ENCODE measurements at places on chromosomes 2 and 18.
A peak's percentile ranks its signal among the peaks of the same experiment; 100 is the strongest.

DNA sequence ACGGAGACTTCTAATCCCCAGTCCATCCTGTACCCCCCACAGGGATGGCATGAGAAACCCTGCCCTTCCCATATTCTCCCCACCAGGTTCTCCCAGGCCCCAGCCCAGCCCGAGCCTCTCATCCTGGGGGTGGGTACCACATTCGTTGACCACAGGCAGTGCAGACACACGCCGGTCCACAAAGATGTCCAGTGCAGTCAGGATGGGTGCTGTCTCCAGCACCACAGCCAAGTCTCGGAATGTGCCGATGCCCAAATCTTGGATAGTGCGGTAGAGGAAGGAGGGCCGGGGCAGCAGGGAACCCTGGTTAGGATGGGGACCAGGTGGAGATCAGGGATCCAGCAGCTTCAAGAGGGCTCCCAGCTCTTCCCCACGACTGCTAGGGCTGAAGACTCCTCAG, 4.8 kb downstream of the PRKAG3 start:
- DNase-seq, result no peak

- no peak for DNase-seq
Measured at GRCh38 chr2:110167326-110168000, 37.4 kb downstream of the NPHP1 start.

DNA sequence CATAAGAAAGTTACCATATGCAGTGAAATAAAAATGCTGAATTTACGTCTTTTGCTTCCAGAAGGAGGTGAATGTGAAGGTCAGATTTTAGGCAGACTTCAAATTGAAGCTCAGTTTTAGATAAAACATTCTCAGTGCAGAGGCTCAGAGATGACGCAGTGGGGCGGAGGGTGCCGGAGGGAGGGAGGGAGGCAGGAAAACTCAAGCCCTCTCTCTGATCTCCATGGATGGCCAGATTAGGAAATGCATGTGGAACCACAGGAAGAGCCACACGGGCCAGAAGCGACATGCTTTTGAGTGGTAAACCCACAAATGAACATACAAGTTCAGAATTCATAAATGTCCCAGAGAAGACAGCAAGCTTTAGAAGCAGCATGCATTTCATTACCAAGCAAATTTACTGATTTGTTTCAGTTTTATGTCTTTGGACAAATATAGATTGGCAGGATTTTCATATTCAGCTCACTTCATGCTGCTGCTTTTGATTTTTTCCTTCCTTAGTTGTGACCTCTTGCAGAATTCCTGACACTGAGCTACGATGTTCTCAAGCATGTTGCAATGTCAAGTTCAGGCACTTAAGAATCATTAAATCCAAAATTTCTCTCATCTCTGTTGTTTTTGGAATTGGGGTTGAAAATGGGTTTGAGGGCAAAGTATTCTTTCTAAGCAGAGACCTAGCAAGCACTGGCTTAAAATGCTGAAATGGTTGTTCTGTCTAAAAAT, 29.7 kb upstream of the APCDD1 start:
- DNase-seq, result no peak

- no peak for DNase-seq
Measured at GRCh38 chr2:102166189-102166845, 20.5 kb upstream of the IL1RL2 start.

GRCh38 chr18:56910967-56911366, 235.9 kb upstream of the BOD1L2 start:
- no peak for DNase-seq

- no peak for DNase-seq
Measured at GRCh38 chr18:37309059-37309458, 256.5 kb downstream of the CELF4 start.

GRCh38 chr2:64062840-64063239, 43.6 kb upstream of the VPS54 start:
- DNase-seq, result no peak

GRCh38 chr2:22756276-22757043, 628.5 kb upstream of the KLHL29 start:
- DNase-seq, result no peak

DNA sequence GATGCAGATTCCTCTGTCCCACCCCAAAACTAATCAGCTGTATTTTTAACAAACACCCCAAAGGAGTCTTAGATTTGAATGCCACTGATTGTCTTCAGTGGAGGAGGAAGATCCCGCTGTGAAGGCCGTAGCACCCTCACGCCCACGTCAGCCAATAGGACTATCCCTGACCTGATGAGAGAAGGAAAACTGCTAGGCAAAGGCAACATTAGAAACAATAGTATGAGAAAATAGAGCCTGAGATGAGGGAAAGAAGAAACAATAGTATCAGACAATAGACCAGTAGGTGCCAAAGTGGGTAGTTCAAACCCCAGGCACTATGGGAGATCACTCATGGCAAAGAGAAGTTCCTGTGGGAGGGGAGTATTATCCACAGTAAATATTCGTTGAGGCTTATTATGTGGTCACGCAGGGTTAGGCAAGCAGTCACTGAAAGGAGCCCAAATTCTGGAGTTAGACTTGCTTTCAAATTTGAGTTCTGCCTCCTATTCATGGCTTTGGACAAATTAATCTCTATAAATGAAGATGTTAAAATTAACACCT, 2.8 kb downstream of the PCBP1 start:
- no peak for DNase-seq

DNA sequence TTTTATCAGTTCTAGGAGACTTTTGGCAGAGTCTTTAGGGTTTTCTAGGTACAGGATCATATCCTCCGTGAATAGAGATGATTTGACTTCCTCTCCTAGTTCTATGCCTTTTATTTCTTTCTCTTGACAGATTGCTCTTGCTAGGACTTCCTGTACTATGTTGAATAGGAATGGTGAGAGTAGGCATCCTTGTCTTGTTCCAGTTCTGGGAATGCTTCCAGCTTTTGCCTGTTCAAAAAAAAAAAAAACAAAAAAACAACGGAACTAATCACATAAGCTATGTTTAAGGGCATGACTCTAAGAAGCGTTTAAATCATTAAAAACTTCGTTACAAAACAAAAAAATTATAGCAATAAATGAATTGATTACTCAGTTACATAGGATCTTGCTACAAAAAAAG, 145.7 kb downstream of the NUP35 start:
- no peak for DNase-seq

DNA sequence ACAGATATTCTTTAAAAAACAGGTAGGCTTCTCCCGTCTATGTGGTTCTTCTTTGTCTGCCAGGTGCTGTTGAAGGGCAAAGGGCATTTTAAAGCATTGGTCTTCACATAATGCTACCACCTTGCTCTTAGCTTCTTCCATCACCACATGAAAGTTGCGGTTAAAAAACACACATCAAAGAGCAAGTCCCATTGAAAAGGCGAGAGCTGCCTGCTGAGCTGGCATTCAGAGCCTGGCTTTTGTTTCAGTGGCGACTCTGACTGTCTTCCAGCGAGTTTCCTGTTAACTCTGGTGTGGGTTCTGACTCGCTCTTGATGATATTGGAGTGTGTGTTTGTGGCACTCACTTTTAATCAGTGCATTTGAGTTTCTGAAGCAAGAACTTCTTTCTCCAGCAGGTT, 624.9 kb upstream of the FANCL start:
- DNase-seq, result no peak

DNA sequence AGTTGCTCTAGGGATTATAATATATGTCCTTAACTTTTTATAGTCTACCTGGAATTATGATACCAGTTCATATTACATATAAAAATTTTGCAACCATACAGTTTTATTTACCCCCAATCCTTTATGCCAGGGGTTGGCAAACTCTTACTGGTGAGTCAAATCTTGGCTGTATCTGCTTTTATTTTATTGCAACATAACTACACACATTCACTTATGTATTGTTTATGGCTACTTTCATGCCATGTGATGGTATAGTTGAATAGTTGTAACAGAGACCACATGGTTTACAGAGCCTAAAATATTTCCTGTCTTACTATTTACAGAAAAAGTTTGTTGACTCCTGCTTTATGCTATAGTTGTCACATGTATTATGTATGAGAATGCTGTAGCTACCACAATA, 25.8 kb upstream of the DLX2 start:
- DNase-seq, result no peak

DNA sequence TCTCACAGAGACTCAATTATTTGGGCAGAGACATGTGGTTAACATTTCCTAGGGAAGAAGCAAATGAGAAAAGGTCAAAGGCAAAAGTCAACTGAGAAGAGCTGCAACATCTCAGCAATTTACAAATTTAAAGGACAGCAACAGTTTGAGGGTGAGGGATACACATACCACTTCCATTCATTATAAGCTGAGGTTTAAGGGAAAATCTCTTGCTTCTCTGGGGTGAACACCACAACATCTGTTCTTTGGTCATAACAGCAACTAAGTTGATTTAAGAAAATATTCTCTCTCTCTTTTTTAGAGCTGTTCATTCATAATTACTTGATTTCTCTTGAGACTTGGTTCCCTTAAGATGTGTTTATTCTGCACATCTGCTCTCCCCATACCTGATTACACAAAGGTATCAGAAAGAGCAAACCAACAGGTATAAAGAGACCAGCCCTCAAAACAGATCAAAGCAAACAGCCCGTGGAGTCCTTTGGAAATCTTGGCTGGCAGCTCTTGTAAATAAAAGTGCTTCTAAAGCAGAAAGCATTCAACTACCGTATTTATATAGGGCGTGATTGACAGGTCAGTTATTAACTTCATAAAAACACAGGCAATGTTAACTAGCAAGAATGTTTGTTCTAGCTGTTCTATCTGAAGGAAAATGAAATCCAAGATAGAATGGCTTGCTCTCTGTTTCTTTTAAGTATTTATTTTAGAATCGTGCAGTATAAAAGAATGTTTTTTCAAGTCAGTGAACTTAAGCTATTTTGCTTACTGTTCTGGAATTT, 132.8 kb downstream of the THADA start:
- no peak for DNase-seq

DNA sequence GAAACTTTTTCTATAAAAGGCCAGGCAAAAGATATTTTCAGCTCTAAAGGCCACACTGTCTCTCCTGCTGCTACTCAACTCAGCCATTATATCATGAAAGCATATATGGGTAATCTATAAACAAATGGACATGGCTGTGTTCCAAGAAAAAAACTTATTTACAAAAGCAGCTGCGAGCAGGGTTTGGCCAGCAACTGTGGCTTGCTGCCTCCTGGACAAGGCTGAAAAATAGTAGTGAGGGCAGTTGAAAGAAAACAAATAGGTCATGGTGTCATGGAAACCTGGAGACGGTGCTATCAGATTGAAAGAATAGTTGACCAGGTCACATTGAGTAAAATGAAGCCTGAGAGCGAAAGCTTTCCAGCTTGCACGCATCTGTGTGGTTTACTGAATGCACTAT, 89.2 kb upstream of the LRATD1 start:
- DNase-seq, result no peak

GRCh38 chr2:46245869-46246268, 51.3 kb upstream of the EPAS1 start:
- DNase-seq, result no peak

GRCh38 chr2:30433541-30434299, 13.3 kb upstream of the LCLAT1 start:
- DNase-seq, result no peak

DNA sequence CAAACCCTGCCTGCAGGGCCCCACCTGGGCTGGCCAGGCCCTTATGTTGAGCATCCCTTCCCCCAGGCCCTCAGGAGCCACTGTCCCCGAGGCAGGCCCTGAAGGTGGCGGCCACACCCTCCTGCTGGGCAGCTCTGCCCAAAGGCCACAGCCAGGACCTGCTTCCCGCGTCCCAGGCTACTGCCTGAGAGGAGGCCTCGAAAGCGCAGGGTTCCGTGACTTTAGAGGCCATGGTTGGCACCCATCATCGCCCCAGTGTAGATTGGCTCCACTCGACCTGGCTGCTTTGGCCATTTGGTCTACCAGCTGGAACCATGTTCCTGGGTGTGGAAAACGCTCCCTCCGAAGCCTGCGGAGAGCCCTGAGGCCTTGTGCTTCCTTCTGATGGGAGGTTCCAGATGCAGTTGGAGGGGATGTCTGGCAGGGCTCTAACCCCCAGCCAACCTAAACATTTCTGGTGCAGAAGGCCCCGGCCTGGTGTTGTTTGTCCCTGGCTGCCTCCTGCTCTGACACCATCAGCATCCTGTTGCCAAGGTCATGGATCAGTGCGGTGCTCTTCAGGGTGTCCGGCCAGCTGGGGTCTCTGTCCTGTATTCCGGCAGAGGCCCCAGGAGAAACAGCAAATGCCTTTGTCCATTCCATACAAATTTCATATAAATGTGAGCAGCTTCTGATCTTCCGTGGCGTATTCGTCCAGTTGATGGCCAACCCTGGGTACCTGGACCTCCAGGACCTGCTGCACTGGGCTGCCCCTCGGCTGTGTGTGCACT, 14.7 kb downstream of the CAPN10 start:
- no peak for DNase-seq

DNA sequence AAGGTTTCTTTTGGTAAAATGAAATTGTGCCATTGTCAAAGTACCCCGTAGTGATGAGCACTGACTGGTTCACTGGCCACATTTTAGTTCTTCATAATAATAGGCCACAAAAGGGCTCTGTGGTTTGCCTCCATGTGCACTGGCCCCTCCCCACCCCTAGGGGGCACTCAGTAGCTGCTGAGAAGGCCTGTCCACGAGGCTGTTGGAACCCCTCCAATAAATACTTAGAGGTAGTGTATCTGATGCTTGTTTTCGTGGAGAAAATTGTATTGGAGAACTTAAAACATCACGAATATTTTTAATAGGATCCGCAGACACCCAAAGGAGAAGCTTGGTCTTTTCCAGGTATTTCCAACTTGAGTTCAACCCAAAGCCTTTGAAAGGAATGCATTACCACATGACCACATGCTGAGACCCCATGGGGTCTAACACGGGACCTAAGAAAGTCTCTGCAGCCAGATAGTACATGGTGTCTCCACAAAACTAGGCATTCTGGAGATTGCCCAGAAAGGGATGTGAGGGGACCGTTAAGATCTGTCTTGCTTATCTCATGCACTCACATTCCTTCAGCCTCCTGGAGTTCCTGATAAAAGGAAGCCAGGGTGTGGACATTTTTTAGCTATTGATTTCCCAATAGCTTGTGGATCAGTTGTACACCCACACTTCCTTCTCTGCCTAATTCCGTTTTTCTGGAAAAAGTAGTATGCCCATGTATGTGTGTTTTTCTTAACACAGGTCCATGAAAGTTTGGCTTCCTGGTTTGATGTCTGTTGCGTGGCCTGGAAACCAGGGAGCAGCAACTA, 28.5 kb upstream of the NOSTRIN start:
- peak; percentile 79 for DNase-seq

- DNase-seq, result no peak
Measured at GRCh38 chr18:24187689-24188088, 48.8 kb downstream of the CABYR start.

DNA sequence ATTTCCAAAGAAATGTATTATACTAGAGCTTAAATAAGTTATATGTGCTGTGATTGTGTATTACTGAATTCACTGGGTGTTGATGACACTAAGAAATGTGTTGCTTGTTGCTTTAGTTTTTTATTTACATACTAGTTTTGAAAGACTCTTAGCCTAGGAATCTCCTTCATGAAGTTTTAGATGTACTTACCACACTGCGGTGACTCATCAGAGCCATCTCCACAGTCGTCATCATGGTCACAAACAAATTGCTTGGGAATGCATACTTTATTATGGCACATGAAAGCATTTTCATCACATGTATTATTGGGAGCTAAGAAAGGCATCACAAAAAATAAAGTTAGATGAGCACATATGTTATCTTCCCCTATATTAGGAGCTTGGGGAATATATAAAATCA, 1624.2 kb downstream of the LRP1B start:
- no peak for DNase-seq

Measured in Kasumi-1 (cell line).